ENCODE measurements at places on chromosomes 7 and 10. TPM values are rescaled to one million over a fixed set of nuclear protein-coding genes. Genes with fewer than 3 reads are reported as not detected.

GHRHR gene
- not detected for polyA plus RNA-seq

PGAM1 gene
- polyA plus RNA-seq, result 977 TPM

SDK1 gene
- 0.12 TPM for polyA plus RNA-seq

ANKRD1 gene
- 0.16 TPM for polyA plus RNA-seq

SUN3 gene
- polyA plus RNA-seq, result 0.16 TPM

PTPN12 gene
- 39.4 TPM for polyA plus RNA-seq

- DNase-seq, result no peak
Observed at GRCh38 chr7:71780282-71780681, 631.9 kb downstream of the CALN1 start.

DNA sequence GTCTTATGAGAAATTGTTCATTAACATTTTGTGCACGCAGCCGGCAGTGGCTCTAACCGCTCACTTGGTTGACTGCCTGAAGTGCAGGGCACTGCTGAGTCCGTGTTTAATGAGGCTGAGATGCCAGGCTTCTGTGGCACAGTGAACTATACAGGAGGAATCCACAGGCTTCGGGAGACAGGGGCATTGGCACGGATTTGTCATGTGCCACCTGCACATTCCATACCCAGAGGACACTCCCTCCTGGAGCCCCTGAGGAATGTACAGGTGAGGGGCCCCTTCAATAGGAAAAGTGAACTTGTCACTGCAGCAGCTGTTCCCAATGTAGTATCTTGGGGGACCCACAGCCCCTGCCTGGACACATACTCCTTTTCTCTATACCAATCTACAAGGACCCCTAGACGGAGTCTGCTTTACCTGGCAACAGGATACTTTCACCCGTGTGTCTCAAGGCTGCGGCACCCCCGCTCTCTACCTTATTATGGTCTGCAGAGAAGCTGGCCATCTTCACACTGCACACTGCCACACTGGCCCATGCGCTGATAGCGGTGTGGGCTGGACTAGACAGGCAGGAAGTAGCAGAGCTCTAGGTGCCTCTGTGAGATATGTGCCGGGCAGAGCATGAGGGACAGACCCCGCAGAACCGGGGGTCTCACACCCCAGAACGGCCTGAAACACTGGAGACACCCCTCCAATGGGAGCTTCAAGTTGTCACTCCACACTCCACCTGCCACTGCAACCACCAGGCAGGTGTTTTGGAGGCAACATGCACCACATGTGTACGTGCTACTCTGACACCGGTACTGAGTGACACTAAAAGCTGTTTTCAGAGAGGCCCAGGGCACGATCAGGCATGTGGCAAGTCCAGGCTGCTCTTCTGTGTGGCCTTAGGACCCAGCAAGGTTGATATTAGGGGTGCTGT lies 71.4 kb upstream of the RHEB start:
- DNase-seq, result no peak

GRCh38 chr10:101032637-101033224 lies 1.7 kb downstream of the SFXN3 start:
- DNase-seq, result peak; percentile 82

DNA sequence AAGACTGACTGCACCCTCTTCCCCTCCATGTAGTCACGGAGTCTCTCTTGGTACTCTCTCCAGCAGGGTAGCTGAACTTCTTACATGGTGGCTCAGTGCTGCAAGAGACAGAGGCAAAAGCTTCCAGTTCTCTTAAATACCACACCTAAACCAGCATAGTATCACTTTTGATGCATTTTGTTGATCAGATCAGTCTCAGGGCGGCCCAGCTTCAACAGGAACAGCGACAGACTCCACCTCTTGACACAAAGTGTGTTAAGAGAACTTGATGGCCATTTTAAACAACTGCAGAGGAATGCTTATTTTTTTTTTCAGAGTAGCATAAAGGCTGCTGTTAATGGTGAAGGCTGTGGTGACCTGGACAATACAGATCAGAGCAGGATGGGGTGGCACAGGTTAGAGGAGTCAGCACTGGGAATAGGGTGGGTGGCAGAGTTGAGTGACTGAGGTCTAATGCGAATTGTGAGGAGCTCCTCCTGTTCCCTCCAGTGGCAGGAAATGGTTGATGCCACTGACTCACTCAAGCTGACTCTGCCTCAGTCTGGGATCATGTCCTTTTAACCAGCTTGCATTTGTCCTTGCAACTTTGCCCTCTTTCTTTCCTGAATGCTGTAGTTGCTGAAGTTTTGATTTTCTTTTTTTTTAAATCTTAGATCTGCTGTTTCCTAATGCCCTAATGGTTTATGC lies 17.3 kb downstream of the MGAM start:
- DNase-seq, result peak; percentile 47

DNA sequence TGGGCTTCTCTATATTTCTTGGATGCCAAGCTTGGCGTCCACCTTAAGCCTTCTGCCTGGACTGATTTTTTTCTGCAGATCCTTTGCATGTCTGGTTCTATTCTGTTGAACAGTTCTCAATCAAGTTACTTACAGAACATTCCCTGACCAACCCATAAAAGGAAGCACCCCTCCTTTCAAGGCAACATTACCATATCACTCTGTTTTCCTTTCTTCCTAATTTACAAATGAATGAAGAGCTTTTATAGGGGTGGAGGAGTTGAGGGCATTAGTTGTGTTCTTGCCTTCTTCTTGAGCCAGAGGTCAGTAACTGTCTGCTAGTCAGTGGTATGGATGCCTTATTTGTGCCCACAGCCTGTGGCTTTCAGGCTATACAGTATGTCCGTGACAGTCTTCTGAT lies 361.0 kb downstream of the PHTF2 start:
- no peak for DNase-seq

GRCh38 chr7:22549667-22550513 lies 49.9 kb upstream of the STEAP1B start:
- DNase-seq, result peak; percentile 26

GRCh38 chr7:70266186-70266585 lies 667.9 kb downstream of the AUTS2 start:
- DNase-seq, result no peak

GRCh38 chr10:30435073-30435422 lies 1.1 kb downstream of the MAP3K8 start:
- DNase-seq, result no peak

DNA sequence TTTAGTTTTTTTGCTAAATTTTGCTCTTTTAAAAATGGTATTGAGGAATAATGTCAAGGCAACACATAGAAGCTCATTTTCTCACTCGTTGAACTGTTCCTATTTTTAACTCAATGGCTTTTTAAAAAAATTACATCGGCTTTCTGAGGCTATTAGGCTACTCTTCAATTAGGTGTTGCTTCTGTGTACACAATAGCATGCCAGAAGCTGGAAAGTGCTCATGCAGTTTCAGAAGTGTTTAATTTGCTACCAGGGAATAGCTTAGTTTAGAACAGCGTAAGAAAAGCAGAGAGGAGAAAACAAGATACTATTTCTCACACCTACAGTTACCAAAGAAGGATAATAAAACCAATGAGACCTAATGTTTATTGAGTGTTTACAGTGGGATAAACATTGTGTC lies 157.4 kb downstream of the NXPH1 start:
- no peak for DNase-seq

DNA sequence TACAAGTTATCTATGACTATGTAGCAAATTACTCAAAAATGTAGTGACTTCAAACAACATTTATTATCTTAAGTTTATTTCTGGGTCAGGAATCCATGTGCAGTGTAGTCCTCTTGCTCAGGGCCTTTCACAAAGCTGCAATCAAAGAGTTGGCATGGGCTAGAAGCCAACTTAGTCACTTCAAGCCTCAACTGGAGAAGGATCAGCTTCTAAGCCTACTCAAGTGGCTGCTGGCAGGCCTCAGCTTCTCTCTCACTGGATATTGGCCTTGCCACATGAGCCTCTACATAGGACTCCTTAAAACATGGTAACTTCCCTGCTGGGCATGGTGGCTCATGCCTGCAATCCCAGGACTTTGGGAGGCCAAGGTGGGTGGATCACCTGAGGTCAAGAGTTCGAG lies 5.0 kb upstream of the NFE2L3 start:
- DNase-seq, result peak; percentile 44
